ENCODE measurements at places on chromosomes 5 and 9.

DNA sequence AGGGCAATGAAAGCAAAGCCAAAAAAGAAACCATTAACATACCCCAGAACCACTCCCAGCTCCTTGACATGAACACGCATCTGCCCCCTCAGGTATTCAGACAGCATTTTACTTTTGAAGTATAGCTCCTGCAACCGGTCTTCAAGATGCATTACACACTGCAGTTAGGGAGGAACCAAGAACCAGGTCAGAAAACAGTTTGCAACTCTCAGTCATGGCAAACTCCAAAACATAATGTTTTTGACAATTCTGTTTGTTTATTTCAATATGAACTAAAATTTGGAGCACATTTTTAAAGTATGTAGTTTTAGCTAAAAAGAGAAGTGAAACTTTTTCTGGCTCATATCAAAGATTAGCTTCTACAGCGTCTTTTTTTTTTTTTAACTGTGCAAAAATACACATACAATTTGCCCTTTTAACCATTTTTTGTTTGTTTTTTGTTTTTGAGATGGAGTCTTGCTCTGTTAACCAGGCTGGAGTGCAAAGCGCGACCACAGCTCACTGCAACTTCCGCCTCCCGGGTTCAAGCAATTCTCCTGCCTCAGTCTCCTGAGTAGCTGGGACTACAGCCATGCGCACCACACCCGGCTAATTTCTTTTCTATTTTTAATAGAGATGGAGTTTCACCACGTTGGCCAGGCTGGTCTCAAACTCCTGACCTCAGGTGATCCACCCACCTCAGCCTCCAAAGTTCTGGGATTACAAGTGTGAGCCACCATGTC is 12.2 kb upstream of the RAPGEF6 start:
- no peak for DNase-seq

DNA sequence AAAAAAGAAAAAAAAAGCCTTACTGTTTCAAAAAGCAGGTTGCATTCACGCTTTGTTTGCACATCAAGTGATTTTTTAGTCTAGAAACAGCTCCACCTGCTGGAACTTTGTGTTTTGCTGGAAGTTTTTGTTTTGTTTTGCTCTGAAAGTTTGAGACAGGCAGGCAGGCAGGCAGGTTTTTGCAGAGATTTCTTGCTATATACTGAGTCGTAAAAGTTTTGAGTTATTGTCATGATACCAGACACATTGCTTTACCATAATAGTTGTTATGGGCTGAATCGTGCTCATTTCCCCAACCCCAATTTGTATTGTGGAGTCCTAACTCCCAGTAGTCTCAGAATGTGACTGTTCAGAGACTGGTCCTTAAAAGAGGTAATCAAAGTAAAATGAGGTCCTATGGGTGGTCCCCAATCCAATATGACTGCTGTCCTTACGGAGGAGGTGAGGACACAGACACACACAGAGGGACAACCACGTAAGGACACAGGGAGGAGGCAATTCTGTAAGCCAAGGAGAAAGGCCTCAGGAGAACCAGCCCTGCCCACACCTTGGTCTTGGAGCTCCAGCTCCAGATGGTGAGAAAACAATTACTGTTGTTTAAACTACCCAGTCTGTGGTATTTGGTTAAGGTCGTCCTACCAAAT is 20.9 kb downstream of the OR2Y1 start:
- no peak for DNase-seq

GRCh38 chr5:27814286-27814685 is 775.9 kb upstream of the CDH9 start:
- DNase-seq = no peak

GRCh38 chr9:120775859-120776258 is 17.4 kb downstream of the FBXW2 start:
- DNase-seq = no peak

DNA sequence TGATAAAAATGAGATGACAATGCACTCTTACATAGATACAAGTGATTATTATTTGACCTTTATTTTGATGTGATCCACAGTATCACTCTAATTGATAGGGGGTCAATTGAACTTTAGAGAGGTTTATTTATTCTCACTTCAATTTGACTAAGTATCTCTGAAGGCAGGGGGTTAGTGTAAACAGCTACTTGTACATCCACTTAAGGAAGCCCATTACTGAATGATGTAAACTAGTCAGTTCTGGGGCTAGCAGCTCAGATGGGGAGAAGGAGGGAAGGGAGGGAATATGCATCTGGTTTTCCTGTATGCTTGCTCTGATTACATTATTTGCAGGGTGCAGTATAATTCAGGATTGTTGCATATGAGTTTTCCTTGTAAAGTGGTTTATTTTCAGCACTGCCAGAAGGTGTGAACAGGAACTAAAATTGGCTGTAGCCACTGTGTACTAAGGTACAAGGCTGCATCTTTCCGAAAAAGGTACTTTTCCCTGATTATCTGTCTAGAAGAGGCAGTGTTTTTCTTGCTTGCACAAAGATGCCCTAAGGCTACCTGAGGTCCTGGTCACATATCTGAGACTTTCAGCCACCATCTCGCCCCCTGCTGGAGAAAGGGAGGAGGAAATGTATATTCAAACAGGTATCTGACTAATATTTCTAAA is 51.2 kb downstream of the MRPS27 start:
- no peak for DNase-seq

DNA sequence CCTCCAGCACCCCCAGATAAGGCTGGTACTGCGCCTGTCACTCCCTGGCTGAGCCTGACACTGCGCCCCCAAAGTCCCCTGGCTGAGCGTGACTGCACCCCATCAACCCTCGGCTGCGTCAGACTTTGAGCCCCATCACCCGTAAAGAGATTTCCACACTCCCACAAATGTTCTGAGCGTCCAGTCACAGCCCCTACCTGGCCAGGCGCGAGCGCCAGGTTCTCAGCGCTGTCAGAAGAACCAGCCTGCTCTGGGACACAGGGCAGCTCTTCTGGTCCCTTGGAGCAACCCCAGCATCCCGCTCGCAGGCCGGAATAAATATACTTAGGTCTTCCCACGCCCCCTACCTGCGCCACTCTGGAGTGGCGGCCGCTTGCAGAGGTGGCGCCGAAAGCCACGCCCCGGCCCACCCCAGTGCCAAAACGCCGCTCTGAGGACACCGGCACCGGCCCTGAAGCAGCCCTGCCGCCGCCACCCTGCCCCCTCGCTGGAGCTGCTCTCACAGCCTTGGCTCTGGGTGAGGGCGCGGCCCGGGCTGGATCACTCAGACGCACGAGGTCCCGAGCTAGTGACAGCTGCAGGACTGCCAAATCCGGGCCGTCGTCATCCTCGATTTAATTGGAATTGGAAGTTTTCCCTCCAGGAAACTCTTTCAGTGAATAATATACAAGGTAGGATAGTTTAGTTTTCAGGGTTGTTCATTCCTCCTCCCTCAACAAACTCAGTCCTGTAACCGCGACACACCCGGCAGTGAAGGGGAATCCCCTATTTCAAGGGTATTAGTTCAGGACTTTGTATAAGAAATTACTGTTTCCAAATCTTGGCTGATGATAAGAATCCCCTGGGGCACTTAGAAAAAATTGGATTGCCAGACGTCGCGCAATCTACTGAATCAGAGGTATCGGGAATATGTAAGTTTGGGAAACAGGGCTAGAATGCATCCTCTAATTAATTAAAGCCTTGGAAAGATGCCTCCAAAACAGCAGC is 1.2 kb upstream of the CEMIP2 start:
- DNase-seq = peak; percentile 80

DNA sequence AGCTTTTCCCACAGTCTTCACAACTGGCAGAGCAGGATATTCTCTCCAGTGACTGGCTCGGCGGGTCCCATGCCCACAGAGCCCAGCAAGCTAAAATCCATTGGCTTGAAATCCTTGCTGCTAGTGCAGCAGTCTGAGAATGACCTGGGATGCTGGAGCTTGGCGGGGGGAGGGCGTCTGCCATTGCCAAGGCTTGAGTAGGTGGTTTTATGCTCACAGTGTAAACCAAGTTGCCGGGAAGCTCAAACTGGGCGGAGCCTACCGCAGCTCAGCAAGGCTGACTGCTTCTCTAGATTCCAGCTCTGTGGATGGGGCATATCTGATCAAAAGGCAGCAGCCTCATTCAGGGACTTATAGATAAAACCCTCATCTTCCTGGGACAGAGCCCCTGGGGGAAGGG is 194.1 kb downstream of the CCDC171 start:
- DNase-seq = no peak

- no peak for DNase-seq
These were observed 16.7 kb upstream of the PDCL start for GRCh38 chr9:122845116-122845515.

GRCh38 chr5:92552206-92553160 is 1028.5 kb downstream of the NR2F1-AS1 start:
- no peak for DNase-seq

GRCh38 chr9:3006851-3007250 is 163.0 kb upstream of the PUM3 start:
- no peak for DNase-seq

- peak; percentile 20 for DNase-seq
These were observed at the start of gene ACSL6 for GRCh38 chr5:132011622-132012343. Gene ACSL6, minus strand, starts transcription at chr5:132011658. Its CDS starts 105 bp downstream, at chr5:132011553.

GRCh38 chr9:23682352-23682751 is 143.7 kb downstream of the ELAVL2 start:
- DNase-seq = no peak

GRCh38 chr5:176473335-176474006 is 25.3 kb downstream of the FAF2 start:
- no peak for DNase-seq

DNA sequence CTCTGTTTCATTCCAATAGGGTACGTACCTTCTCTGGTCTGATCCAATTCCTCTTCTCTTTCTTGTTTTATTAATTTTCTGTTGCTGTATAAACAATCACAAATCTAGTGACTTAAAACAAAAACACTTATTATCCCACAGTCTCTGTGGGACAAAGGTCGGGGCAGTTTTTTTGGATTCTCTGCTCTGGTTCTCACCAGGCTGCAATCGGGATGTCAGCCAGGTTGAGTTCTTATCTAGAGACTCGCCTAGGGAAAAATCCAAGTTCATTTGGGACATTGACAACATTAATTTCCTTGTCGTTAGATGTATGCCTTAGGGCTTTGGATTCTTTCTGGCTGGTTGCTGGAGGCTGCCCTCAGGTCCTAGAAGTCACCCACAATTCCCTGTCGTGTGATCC is 430.5 kb upstream of the RORB start:
- DNase-seq = no peak

- DNase-seq = peak; percentile 71
These were observed 5.9 kb downstream of the FAM78A start for GRCh38 chr9:131270171-131271015.

DNA sequence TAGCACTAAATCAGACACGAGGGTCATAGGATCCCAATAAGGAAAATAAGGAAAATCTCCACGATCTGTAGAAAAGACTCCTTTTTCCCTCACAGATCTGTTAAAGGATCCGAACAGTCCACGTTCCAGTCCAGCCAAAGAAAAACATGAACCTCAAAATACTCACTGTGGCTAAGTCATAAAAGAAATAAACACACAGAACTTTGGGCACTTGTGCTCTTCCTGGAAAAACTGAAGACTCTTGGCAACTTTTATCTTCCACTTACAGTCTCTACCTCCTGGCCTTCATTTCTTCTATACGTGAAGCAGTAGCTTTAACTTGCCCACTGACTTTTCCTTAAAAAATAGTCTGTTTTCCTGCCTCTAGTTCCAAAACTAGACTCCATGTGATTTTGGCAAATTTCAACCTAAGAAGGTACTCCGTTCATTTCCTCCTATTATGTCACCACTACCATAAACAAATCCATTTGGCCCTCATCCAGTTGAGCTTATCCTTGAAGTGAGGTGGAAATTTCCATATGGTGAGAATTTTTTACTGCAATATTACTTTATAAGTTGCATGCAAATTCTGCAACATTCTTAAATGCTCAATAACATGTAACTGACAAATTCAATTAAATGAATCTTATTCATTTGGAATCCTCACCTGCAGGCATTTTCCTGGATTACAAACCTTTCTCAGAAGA is 5.3 kb upstream of the LHFPL2 start:
- no peak for DNase-seq

All from right hindlimb (tissue), 1 donor.